ENCODE measurements at places on chromosomes 12 and 14. TPM values are rescaled to one million over a fixed set of nuclear protein-coding genes. Genes with fewer than 3 reads are reported as not detected.

GRCh38 chr12:120404271-120404670 lies 33.6 kb upstream of the COX6A1 start:
- DNase-seq: no peak

- DNase-seq: no peak
Observed at GRCh38 chr12:69843608-69844007, 18.6 kb downstream of the MYRFL start.

DNA sequence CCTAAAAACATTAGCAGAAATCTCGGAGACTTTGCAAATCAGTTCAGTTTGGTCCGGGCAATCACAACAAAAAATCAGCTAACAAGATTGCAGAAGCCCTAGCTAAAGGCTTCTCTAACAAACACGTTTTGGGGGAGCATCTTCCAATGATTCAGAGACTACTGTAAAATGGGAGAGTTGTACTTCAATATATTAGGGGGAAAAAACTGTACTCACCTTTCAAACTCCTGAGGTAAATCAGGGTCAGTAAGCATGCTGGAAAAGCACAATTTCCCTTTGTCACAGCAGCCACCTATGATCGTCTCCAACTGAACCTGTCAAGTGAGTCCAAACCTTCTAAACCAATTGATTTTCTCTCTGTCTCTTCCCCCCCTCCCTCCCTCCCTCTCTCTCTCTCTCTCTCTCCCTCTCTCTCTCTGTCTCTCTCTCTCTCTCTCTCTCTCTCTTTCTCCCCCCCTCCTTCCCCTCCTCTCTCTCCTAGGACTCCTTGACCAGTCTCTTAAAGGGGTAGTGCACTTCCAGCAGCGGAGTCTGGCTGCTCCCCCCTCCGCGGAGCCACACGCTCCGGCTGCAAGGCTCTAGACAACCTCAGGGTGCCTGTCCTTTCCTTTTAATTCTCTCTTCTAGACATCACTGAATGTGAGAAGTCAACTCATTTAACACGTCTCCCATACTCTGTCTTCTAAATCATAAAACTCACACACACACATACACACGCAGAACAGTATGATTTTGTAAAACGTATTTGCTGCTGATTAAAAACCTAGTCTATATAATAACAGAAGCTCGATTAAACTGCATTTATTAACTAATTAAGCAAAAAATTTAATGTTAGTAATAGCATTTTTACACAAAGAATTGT lies at the start of gene SOX5:
Gene SOX5 (minus strand): TSS at position 323 of the 862 bp plus-strand sequence. CDS start 69 bp downstream, at position 254.
- no peak for DNase-seq

DNA sequence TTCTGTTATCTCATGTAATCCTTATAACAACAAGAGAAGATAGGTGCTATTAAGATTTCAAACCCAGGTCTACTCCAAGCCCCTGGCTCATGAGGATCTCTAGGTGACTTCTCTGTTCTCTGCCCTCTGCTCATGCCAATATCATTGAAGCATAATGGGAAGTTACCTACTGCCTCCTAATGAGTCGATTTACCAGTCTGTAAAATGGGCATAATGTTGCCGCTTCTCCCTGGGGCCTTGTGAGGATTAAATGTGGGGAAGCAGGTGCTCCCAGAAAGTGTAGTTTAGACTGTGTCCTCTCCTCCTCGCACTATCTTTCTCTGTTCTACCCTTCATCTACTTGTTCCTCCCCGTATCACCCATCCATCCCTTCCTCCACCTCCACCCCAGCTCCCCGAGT lies 169.2 kb upstream of the LHX5 start:
- no peak for DNase-seq

GRCh38 chr12:86748894-86749293 lies 492.7 kb upstream of the MGAT4C start:
- no peak for DNase-seq

DNA sequence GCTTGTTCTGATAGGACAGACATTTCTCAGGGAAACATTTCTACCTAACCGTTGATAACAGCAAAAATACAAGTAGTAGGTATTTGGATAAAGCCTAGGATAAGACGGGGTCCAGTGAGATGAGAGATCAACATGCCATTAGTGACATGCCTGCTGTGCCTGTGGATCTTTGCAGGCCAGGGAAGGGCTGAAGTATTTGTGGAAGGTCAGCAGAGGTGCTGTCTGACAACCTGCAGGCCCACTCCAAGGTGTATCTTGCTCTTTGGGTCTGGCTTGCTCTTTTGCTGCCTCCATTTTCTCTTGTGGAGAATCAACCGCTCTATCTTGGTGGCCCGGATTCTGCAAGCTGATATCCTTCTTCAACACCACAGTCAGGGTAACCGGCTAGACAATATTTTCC lies 46.7 kb downstream of the MSRB3 start:
- no peak for DNase-seq

- DNase-seq: no peak
Observed at GRCh38 chr12:98018836-98019235, 496.6 kb upstream of the TMPO start.

- no peak for DNase-seq
Observed at GRCh38 chr14:99183311-99183710, 88.7 kb downstream of the BCL11B start.

DNA sequence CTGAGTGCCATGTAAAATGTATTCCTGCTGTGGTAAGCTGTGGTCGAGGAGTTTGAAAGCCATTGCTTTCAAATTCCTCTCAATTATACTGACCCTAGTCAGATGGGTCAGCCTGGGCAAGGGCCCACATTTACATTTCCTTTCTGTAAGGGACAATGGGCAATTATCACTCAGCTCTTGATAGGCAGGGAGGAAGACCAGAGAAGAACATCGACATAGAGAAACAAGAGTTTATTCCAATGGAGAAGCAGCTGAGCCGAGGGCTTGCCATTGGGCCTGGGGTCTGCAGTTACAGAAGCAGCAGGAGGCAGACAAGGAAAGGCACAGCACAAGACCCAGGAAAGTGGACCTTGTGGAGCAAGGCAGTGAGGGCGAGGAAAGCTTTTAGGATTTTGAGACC lies 9.7 kb downstream of the NRIP2 start:
- DNase-seq: no peak

DNA sequence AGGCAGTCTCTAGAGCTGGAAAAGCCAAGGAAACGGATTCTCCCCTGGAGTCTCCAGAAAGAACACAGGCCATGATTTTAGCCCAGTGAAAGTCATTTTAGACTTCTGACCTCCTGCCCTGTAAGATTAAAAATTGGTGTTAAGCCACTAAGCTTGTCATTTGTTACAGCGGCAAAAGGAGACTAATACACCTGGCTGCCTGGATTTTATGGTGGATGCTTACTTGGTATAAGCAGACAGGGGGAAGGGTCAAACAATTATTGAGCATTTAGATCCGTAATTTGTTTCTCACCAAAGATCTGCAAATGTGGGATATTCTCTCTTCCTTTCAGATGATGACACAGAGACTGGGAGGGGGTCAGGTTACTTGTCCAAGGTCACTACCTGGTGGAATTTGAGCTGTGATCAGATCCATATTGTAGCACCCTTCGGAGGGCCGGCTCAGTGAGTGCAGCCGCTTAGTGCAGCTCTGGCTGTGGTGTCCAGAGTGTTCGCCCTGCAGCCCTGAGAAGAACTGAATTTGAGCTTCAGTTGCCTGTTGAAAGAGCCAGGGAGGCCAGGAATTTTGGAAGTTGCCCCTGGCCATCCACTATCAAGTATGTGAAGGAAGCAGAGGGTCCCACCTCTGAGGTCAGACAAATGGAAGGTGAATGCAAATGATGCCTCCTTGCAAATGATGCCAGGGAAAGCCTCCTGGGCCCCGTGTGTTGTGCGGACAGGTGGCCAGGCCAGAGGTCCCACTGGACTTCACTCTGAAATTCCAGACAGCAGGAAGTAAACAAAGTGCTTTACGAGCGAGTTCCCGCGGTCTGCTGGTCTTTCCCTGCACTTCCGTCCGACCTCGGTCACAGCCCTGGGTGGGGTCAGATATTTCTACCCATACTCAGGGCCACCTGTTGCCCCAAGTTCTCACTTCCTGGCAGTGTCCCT lies 15.1 kb downstream of the GLRX5 start:
- no peak for DNase-seq

DNA sequence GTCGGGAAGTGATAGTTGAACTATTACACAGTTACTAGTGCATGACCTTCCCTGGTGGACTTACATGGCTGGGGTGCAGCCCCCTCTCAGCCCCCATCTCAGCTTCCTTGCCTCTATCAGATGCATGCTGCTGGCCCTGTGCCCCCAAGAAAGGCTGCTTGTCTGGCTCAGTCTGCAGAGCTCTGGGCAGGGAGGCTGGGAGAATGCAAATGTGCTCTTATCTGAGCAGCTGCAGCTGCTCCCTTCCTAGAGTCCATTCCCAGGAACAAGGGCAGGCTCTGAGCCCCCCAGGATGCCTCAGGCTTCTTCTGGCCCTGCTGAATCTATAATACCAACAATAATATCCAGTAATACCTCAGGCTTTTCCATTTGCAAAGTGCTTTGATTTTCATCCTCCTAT lies 218.1 kb upstream of the SRRM4 start:
- DNase-seq: no peak

DNA sequence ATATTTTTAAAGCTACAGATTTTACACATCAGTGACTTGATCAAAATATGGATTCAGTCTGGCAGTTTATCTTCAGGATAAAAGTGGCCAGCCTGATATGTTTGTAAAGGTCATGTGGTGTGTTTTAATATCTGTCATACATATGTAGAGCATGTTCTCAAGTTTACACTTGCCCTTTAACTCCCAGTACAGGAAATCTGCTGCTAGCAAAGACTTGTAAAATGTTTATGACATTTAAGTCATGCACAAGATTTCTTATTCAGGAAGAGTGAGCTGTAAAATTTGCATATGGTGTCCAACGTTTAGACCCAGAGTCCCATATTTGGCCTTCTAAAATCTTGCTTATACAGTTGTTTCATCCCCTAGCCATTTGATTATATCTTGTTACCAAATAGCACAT lies 197.5 kb upstream of the FLRT2 start:
- no peak for DNase-seq

DNA sequence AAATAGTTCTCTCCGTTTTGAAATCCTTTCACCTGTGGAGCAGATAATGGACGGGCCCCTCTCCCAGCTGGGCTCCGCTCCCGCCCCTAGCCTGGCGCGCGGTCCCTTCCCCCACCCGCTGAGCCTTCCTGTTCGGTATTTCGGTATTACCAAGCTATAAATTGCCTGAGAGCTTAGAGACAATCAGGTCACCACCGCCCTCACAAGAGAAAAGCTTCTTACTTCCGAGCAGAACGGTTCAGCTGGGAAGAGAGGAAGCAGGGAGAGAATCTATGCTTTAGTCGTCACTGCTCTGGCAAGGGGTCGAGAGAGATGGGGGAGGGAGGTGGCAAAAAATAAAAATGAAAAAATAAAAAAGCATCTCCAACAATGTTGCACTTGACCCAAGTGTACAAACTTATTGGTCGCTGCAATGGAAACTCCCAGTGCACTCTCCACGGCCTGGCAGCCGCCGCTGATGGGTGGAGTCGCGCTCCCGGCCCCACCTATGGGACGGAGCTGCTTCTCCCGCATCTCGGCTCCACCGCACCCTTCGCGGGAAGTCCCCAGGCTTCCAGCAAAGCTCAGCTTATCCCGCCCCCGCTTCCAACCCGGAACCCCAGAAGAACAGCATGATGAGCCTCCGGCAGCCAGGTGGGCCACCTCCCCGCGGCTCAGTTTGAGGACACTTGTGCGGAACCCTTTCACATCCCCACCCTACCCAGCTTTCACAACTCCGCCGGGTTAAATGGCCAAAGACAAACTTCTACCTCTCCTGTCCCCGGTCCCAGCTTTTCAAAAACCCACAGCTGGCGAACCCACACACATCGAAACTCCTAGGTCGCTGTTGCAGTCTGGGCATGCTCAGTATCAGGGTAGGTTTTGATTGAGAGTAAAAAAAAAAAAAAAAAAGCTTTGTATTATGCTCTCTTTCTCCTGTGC lies 832 bp upstream of the SYT1 start:
- DNase-seq: no peak

- DNase-seq: no peak
Observed at GRCh38 chr14:50734950-50735695, 67.0 kb upstream of the SAV1 start.

DNA sequence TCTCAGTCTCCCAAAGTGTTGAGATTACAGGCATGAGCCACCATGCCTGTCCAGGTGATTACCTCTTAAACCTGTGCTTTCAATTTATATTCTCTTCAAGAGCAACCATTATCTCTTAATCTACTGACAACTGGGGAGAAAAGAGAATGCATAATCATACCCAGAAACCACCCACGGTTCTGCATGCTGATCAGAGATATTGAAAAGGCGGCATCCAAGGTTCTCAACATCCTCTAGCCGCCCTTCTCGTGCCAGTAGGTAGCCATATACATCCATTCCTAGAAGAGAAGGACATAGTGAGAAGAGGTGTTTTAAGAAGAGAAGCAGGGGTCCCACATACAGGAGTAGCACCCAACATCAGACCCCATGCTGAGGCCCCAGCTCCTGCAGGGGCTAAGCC lies 20.8 kb downstream of the ANAPC7 start:
- no peak for DNase-seq

- DNase-seq: no peak
Observed at GRCh38 chr14:106874350-106874749, 1348.0 kb downstream of the TMEM121 start.

DNA sequence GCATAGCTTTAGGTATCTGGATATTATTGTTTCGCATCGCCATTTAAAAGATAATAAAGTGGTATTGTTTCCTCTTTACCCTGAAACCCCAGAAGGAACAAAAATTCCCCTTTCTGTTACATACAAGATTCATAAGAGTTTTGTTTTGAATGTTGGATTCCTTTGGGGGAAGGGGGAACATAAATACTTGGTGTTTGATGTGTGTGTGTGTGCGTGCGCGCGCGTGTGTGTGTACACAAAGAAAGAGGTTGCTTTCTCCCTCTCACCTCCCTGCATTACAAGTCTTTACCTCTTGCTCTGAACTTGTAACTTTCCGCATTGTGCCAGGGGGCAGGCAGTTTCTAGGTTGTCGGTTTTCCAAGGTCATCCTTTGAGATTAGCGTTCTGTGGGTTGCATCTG lies 76.4 kb downstream of the GPATCH2L start:
- no peak for DNase-seq

DNA sequence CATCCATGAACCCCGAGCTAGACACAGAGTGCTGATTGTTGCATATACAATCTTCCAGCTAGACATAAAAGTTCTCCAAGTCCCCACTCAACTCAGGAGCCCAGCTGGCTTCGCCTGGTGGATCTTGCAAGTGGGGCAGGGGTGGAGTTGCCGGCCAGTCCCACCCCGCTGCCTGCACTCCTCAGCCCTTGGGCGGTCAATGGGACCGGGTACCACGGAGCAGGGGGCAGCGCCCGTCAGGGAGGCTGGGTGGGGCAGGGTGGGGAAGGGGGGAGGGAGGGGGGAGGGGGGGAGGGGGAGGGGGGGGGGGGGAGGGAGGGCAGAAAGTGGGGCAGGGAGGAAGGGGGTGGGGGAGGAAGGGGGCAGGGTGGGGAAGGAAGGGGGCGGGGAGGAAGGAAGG lies 63.0 kb downstream of the CCDC60 start:
- no peak for DNase-seq

GRCh38 chr12:80226576-80226975 lies 127.2 kb downstream of the OTOGL start:
- DNase-seq: no peak

Gene NOXRED1
- total RNA-seq: 0.42 TPM

Gene CACNA2D4
- 11.3 TPM for total RNA-seq

Gene MOK
- total RNA-seq: 2.3 TPM

Gene MYF5
- not detected for total RNA-seq

Gene ASCL1
- not detected for total RNA-seq

Gene DAO
- not detected for total RNA-seq

Gene CEBPE
- total RNA-seq: not detected

Gene CSRP2
- not detected for total RNA-seq

Gene PRB4
- not detected for total RNA-seq

All from CD4-positive, alpha-beta T cell (primary cell).